ENCODE measurements at places on chromosomes 12 and 14.

GRCh38 chr14:94462763-94463572 is 10.4 kb upstream of the SERPINA11 start:
- no peak for DNase-seq

DNA sequence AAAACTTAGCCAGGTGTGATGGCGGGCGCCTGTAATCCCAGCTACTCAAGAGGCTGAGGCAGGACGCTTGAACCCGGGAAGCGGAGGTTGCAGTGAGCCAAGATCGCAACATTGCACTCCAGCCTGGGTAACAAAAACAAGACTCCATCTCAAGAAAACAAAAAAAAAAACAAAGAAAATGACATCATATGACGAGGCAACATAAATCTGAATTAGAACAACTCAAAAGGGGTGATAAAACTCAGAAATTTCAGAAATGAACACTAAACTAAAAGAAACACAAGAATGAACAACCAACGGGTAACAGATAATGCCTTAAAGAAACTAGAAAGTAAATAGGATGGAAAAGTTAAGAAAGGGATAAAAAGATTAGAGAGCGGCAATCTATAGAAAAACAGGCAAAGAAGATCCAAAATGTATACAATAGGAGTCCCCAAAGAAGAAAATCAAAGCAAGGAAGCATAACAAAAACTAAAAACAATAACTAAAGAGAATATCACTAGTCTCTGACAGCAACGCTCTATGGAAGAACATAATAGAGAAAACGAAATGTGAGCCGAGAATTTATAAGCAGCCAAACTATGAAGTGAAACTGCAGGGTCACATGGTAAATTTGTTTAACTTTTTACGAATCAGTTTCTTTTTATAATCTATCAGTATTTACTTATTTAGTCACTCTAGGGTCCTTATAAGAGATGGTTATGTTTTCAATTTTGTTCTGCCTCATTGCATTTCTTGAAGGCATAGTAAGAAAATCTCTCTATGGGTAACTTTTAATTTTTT is 45.7 kb downstream of the SPPL3 start:
- no peak for DNase-seq

DNA sequence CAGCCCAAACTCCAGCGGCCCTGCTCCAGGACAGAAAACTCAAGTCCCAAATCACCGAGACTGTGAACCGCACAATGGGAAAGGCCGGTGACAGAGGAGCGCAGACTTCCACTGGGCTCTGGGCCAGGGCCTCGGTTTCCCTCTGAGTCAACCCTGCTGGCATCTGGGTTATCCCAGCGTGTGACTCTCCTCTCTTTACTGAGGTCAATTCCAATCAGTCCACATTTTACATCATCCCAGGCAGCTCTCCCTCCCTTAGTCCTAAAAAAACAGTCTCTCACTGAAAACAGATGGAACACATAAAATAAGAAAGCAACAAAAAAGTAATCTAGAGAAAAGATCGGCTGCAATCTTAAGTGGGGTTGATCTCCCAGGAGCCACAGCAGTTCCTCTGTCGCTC is 36.9 kb downstream of the ITPK1 start:
- peak; percentile 86 for DNase-seq

DNA sequence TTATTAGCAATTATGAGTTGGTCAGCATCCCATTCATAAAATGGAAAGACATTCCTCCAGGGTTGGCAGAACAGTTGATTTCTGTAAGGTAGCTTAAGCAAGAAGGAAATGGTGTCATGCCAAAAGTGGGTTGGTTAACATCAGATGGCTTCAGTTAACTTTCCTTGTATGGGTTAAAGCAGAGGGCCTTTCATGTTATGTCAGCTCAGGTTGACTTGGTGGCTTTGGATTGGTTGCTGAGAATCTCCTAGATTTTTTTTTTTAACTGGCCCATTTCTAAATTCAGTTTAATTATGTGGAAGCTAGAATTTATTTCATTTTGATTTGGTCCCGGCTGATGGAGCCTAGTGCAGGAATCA is 87.8 kb downstream of the BBS10 start:
- DNase-seq = peak; percentile 32

- no peak for DNase-seq
Observed at GRCh38 chr12:7915661-7916403, 20.2 kb downstream of the SLC2A3 start.

DNA sequence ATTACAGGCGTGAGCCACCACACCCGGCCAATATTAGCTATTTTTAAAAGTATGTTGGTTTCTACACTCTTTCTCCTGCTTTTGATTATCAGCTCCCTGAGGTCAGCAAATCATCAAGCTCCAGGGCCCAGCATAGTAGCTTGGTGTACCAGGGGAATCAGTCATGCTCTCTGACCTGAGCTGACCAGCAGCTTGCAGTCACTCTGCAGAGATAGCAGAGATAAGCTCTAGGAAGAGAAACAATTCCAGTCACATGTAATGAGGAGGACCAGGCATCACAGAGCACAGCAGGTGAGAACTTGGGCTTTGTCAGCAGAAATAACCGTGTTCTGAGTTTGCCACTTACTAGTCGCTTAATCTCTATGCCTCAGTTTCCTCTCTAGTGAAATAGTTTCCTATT is 8.5 kb downstream of the PLEKHD1 start:
- no peak for DNase-seq

GRCh38 chr12:109871668-109872314 is 8.6 kb downstream of the GLTP start:
- DNase-seq = peak; percentile 56

Measured in fibroblast of skin of back (primary cell).